CMK (cell line): ENCODE measurements at places on chromosomes 11 and 22.

DNA sequence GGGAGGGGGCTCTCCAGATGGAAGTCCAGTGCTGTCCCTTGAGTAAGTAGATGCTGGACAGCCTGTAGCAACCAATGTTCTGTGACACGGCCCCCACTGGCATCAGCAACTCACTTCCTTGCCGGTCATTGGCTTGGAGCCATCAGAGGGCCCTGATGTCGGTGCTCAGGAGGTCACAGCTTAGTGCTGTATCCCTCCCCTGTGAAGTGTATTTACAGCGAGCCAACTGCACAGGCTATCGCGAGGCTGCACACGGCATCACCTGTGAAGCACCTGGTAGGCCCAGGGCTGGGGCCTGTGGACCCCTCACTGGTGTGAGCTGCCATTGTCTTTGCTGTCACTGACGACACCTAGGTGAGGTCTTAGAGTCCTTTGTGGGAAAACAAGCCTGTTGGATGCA, 13.4 kb upstream of the ACR start:
- DNase-seq = no peak

DNA sequence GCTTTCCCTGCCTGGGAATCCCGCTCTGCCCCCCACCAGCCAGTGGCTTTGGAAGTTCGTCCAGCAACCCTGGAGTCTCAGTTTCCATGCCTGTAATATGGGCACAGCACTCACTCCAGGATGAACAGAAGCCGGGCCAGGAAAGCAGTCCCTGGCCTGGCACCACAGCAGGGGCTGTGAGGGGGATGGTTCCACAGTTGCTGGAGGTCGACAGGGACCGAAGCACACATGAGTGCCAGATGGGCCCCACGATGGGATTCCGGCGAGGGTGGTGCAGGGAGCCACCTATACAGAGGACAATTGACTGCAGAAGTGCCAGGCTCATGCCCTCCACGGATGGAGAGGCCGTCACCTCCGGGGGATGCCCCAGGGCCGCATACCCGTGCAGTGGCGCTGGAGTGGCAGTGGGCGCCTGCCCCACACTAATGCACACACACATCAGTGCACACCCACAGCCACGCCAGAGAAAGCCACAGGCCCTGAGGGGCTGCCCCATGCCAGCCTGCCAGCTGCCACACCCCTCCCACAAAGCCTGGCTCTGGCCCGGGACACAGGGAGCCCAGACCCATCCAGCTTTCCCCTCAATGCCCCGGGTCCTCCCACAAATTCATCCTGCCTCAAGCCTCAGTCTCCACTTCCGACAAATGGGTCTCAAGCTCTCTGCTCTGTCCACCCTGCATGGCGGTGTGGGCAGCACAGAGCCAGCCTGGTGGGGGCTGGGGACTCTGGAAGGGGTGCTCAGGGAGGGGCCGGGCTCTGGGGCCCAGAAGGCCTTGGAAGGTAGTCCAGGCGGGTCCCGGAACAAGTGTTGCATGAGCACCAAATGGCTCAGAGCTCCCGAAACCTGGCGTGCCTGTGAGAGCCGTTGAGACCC, 9.7 kb downstream of the ASCL2 start:
- DNase-seq = no peak

GRCh38 chr11:95307286-95307685, 76.3 kb upstream of the SESN3 start:
- DNase-seq = no peak

DNA sequence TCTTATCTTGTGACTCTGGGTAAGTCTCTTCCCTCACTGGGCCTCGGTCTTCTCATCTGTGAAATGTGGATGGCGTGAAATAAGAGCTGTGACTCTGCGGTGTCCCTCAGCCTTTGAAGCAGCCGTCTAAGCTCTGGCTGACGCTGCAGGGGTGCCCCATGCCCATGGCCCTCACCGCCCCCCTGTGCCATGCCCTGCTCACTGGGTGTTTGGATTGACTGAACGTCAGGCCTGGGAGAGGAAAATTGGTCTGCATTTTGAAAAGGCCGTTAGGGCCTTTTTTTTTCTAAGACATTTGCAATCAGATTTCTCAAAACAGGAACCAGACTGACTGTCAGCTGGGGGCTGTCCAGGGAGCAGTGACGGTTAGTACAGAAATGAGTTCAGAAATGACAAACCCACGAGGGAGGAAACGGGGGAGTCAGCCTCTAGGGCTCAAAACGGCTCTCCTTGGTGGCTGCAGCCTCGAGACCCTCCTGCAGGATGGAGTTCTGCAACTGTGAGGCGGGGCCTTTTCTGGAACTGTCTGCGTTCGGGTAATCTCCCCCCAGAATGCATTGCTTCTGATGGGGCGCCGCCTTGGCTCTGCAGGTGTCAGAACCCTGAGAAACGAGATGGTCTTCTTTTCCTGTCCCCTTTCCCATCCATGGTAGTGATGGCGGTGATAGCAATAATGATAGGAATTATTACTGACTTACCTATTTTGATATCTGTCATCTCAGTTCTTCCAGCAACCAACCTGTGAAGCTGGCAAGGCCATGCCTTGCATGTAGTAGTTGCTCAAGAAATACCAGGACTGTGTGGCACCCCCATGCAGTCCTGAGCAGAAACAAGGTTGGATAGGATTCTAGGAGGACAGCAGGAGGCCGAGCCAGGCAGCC, 2.0 kb downstream of the GRK2 start:
- DNase-seq = no peak

- no peak for DNase-seq
These were observed 8.7 kb upstream of the MPPED2 start for GRCh38 chr11:30594646-30595411.

- DNase-seq = no peak
These were observed 52.8 kb upstream of the CLMP start for GRCh38 chr11:123247813-123248379.
